ENCODE measurements at places on chromosomes 16 and 17.
A peak's percentile ranks its signal among the peaks of the same experiment; 100 is the strongest.

- DNase-seq: no peak
Measured at GRCh38 chr17:15457723-15458094, 9.7 kb downstream of the CDRT4 start.

GRCh38 chr17:83203472-83204221 lies 124.2 kb downstream of the METRNL start:
- no peak for DNase-seq

- no peak for DNase-seq
Measured at GRCh38 chr16:81409016-81409556, 35.5 kb upstream of the CMIP start.

DNA sequence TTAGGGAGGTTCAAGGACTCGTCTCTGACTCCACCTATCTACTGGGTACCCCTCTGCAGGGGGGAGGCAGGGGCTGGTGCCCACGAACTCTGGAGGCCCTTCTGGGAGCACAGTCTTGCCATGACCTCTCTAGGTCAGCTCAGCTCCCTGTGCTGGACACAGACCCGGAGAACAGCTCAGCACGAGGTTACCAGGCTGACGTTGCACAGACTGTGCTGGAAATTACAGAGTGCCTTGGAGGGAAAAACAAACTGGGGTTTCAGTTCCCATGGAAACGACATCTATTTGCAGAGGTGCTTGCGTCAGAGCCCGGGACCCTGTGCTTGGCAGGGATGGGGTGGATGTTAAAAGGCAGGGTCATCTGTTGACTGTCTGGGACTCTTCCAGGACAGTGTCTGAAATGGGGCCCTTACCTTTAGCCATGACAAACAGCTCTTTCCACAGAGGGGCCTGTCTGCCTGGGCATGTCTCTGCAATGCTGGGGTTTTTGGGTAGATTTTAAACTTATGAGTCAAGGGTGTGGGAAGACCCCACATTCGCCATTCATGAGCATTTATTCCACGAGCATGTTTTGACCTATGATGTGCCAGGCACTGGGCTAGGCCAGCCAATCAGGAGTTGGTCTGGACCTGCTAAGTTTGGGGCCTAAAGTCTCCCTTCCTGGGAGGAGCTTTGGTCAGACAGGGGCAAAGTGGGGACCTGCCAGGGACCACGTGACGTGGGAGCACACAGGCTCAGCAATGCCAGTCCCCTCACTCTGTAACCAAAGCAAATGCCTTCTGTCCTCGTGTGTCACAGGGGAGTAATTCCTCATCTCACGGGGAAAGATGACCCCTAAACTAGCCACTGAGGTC lies 22.5 kb downstream of the CCR7 start:
- no peak for DNase-seq

- DNase-seq: no peak
Measured at GRCh38 chr16:85656351-85657266, 32.1 kb downstream of the GINS2 start.

- DNase-seq: no peak
Measured at GRCh38 chr16:66834746-66835145, 4.0 kb upstream of the NAE1 start.

DNA sequence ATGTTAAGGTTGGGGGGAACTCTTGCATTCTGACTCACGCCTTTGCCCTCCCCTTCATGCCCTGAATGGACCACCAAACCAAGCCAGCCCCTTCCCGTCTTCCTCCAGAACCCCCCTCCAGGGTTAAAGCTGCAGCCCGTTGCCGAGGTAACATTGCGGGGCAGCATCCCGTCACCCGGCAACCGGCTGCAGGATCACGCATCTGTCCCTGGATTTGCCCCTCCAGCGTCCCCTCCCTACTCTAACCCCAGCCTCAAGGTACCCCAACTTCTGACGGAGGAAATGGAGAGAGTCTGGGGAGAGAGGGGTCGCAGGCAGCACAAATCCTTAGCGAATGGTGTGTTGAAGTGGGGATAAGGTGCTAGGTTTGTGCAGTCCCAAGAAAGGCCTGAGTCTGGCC lies 563 bp upstream of the NLGN2 start:
- peak; percentile 43 for DNase-seq

- DNase-seq: no peak
Measured at GRCh38 chr17:1789936-1790335, 28.1 kb downstream of the SERPINF1 start.

- DNase-seq: no peak
Measured at GRCh38 chr17:57925361-57925990, 29.7 kb downstream of the CUEDC1 start.

DNA sequence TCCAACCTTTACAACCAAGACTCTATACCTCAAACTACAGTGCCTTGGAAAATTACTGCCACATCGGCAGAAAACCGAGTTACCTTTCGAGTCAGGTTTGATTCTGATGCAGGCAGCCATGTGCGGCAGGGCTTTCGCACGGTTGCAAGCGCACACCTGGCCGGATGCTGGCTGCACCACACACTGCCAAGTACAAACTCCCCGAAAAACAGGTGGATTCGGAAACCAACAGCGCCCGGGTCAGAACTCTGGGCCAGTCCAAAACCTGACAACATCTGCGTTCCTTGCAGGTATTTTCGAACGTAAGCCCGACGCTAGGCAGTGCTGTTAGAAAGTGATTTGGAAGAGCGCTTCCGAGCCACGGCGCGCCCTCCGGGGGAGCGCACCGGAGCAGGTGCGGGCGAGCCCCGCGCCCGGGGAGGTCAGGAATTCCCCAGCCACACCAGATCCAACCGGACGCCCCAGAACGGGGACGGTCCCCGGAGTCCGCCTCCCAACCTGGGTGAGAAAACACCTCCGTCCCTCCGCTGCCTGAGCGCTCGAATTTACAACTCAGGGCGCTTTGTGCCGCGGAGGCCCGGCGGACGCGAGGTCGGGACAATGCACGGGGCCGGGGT lies 1.2 kb downstream of the USP7 start:
- peak; percentile 69 for DNase-seq
